ENCODE measurements at places on chromosomes 7 and 10. TPM values are rescaled to one million over a fixed set of nuclear protein-coding genes. Genes with fewer than 3 reads are reported as not detected.

DNA sequence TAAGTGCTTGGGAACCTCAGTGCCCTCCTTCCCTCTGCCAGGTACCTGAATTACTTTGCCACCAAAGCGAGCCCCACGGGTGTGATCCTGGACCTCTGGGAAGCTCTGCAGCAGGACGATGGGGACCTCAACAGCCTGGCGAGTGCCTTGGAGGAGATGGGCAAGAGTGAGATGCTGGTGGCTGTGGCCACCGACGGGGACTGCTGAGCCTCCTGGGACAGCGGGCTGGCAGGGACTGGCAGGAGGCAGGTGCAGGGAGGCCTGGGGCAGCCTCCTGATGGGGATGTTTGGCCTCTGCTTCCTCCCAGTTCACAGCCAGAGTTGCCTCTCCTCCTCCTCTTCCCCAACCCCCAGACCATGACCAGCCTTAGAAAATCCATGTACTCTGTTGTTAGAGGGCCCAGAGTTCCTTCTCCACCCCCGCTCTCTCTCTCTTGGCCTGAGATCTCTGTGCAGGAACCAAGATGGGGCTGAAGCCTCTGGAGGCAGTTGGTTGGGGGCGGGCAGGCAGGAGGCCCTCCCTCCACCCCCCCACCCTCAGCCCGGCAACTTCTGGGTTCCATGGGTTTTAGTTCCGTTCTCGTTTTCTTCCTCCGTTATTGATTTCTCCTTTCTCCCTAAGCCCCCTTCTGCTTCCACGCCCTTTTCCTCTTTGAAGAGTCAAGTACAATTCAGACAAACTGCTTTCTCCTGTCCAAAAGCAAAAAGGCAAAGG, 19.8 kb upstream of the SLC29A3 start:
- no peak for DNase-seq

GRCh38 chr10:132019366-132019765, 37.6 kb upstream of the BNIP3 start:
- no peak for DNase-seq

DNA sequence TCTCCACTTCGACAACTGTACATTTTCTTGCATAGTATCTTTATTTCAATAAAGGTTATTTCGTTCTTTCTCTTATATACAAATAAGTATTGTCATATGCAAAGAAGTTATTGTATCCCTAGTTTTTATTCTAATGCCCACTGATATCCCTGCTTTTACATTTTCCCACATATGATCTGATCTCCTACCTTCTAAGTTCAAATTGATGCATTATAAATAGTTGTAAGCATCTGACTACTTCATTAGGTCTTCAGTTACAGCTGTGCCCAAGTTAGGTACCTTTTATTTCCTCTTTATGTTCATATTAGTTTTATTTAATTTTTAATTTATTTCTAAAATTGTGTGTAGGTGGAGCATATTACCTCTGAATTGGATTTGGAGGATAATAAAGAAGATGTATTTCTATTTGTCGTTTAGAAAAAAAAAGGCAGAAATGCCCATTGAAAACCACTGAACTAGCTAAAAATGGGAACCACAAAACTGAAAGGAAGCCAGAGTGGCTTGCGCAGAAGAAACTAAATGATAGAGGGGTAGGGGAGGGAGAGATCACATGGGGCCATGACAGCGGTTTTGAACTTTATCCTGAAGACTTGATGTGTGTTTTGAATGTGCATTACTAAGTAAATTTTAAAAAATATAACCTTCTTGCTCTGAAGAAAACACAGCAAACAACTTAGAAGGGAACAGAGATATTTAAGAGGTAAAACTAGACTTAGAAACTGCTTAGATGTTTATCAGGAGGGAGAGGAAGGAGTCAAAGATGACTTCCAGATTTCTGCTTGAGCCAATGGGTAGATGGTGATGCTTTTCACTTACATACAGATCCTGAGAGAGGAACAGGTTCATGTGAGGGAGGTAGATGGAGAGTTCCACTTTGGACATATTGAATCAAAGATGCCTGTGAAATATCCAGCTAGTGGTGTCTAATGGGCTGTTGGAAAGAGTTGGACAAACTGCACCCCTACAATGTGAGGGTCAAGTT, 9.3 kb upstream of the ZC3HAV1L start:
- DNase-seq: no peak

DNA sequence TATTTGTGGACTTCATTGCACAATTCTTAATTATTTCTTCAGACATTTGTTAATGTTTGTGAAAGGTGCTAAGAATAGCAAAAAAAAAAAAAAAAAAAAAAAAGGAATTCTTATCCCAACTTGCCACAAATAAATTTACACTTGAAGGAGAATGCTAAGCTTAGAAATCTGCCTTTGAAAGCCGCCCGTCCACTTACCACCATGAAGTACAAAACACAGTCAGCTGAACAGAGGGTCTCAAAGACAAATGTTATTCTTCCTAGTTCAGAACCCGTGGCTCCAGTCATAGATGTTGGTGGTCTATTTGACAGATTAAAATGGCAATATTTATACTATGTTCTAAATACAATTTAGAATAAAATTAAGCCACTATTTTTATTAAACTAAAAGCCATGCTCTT, 141.2 kb downstream of the ELAPOR2 start:
- DNase-seq: no peak

The SPDYE6 gene
- not detected for total RNA-seq

GRCh38 chr7:155746188-155746587, 66.1 kb downstream of the SHH start:
- DNase-seq: no peak

The ARL3 gene
- total RNA-seq: 12.2 TPM

DNA sequence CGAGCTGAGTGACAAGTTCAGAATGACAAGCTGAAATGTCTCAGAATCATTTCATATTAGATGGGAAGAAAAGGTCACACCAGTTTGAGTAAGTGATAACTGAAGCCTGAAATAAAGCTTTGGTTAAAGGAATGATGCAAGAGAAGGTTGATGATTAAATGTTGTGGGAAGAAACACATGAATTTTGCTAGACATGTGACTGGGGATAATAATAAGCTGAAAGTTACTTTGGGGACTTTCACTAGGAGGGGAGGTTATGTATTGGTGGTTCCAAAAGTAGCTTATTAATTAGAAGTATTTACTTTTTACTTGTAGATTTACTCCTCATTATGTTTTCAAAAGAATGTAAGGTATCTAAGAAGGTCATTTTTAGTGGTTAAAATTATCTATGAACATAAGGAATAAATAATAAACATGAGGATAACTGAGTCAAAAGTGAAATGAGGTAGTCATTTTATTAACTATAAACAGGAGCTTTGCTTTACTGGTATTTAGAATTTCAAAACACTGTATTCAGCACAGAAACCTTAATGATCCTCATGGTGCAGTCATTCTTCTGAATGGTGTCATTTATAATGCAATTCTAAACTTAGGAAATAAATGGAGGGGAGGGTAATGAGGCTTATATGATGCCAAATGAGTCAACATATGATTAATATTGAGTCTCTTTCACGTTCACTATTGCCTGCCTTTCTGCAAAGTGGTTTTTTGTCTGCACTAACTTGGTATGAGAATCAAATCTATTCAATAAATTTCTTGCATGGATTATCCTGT, 63.7 kb downstream of the PRKG1 start:
- DNase-seq: no peak

- no peak for DNase-seq
Measured at GRCh38 chr10:101686133-101686925, 8.6 kb downstream of the FBXW4 start.

- no peak for DNase-seq
Measured at GRCh38 chr10:25245165-25245564, 70.4 kb downstream of the GPR158 start.

DNA sequence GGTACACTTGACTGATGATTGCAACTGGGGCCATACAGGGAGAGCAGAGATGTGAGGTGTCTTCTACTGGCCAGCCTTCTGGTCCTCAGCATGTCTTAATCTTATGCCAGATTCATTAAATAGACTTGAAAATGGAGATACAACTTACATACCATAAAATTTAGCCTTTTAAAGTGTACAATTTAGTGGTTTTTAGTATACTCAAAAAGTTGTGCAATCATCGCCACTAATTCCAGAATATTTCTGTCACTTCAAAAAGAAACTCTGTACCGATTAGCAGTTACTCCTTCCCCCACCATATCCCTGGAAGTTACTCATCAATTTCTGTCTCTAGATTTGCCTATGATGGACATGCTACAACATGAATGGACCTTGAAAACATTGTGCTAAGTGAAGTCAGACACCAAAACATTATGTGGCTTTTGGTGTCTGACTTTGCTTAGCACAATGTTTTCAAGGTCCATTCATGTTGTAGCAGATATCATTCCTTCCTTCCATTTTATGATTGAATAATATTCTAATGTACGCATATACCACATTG, 53.0 kb downstream of the SH2D4B start:
- no peak for DNase-seq

The GRM8 gene
- total RNA-seq: 3.4 TPM

- DNase-seq: no peak
Measured at GRCh38 chr10:61478621-61479312, 25.6 kb upstream of the TMEM26 start.

DNA sequence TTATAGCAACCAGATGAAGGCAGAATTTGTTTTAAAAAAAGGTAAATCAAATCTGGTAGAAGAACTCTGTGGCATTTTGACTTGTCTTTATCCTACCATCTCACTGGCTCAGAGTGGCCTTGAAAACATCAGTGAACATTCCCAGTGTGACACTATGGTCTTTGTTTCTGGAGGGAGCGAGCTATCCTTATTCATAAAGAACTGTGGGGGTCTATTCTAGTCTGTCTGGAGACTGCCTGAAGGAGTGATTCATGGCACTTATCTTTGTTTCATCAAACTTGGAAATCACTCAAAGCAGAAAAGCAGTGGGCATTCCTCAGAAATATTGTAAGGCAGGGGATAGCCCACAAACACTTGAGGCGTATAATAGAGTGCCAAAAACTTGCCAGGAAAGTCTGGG, 719.1 kb downstream of the PCDH15 start:
- no peak for DNase-seq

DNA sequence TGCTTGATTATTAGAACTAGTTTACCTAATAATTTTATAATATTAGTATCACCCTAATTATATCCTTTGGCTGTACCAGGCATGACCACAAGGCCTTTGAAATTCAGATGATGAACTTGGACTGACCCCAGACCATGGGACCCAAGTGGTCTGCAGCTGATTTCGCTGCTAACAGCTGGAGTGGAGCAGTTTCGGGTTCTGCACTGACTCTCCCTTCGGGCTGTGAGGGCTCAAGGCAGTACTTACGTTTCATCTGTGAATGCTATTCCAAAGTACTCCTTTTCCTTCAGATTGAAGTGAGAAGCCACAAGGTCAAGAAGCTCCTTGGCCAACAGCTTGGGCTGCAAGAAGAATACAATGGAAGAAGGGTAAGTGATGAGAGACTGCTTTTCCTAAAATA, 223.8 kb downstream of the PRPF18 start:
- DNase-seq: no peak
